ENCODE measurements at places on chromosomes 3 and 15.

DNA sequence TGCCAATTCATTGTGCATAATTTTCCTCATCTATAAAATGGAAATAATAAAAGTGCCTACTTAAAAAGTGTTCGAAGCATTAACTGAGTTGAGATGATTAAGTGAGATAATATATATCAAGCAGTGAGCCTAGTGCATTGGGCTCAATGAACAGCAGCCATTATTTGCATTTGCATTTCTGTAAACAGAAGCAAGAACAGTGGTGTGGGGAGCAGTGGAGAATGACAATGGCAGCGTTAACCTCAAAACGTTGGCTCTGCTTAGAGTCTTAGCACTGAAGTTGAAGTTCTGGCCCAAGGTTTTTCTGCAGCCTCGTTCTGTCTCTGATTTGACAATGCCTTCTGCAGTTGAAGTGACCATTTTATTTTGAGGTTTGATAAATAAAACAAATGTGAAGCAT is 466.3 kb upstream of the ONECUT1 start:
- DNase-seq, result no peak

- no peak for DNase-seq
Measured at GRCh38 chr3:67846166-67846565, 191.8 kb upstream of the SUCLG2 start.

DNA sequence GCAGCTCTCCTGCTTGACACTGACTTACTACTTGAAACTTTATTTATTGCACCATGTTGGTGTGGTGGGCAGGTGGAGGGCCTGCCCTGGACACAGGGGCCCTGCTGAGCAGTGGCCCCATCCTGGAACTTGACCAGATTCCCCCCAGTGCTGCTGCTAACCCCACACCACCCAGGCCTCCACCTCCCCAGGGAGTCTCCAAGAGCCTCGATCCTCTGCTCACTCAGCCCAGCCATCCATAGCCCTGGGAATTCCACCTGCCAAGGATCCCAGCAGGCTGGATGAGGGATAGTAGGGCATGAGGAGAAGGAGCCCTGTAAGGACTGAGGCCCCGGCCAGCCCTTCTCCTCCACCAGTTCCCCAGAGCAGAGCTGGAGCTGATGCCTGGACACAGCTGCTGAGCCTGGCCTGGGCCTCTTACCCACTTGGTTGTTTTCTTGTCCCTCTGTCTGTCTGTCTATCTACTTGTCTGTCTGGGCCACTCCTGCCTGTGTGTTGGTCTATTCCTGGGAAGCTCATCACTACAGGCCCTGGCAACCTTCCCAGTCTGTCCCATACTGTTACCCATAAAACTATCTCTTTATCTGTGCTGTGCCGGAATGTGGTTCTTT is 2.8 kb downstream of the CHAC1 start:
- no peak for DNase-seq

- DNase-seq, result peak; percentile 100
Measured at GRCh38 chr3:188947401-188948280, 224.1 kb upstream of the TPRG1 start.

GRCh38 chr15:56640549-56640948 is 92.8 kb downstream of the ZNF280D start:
- DNase-seq, result no peak

DNA sequence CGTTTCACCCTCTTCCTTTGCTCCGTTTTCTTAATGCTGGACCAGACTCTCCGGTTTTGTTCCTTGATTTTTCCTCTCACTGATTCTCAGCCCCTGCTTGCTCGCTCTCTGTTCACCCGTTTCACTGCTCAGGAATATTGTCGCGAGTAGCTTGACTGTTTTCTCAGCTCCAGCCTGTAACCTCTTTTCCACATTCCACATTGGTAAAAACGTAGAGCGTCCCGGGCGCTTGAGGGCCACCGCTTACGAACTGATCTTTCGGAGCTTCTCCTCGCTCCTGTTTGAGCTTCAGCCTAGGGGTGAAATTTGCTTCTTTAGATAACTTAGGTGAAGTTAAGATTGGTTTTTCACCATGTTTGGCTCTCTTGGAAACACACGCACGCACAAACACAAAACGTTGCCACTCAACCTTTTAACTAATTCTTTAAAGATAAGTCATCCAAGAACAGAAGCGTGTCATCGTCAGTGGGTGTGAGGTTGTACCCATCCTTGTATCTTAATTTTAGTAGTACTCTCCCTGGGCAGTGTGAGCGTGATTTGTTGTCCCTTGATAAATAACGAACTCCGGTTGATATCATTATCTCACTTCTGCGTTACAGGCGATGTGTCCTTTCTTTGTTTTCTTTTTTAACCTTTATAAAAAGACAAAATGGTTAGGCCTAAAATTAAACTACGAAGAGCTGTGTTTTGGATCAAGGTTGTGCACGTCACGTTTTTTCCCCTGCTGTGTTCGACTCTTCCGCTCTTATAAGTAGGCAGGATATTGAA is 1.0 kb downstream of the PAK2 start:
- DNase-seq, result no peak

GRCh38 chr3:49661281-49661680 is 12.9 kb upstream of the APEH start:
- DNase-seq, result no peak

GRCh38 chr3:39025222-39025970 is 26.3 kb downstream of the SCN11A start:
- DNase-seq, result no peak
